ENCODE measurements at places on chromosomes 4 and X. TPM values are rescaled to one million over a fixed set of nuclear protein-coding genes. Genes with fewer than 3 reads are reported as not detected.
A peak's percentile ranks its signal among the peaks of the same experiment; 100 is the strongest.

DNA sequence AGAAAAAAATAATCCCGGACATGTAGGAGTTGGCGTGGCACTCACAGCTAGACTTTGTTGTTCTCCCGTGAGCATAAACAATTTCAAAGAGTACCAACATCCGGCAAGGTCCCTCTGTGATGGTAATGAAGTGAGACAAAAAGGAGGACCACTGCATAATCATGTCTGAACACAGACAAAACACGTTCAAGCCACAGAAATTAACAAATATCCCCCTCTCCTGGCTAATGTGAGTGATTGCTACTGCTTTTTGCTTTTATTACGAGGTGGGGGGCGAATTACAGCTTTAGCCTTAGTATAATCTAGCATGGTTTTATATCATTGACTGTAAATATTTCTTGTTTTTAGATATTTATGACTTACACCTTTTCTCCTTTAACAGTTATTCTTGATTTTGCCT is 118.5 kb downstream of the PLS3 start:
- DNase-seq = no peak

The P2RY8 gene
- 132 TPM for total RNA-seq

The NAT8L gene
- not detected for total RNA-seq

The EVC gene
- total RNA-seq = not detected

The CT45A1 gene
- not detected for total RNA-seq

- DNase-seq = no peak
Measured at GRCh38 chrX:123860983-123861382, 1.1 kb downstream of the XIAP start.

- DNase-seq = no peak
Measured at GRCh38 chr4:1365271-1366178, 18.5 kb downstream of the UVSSA start.

DNA sequence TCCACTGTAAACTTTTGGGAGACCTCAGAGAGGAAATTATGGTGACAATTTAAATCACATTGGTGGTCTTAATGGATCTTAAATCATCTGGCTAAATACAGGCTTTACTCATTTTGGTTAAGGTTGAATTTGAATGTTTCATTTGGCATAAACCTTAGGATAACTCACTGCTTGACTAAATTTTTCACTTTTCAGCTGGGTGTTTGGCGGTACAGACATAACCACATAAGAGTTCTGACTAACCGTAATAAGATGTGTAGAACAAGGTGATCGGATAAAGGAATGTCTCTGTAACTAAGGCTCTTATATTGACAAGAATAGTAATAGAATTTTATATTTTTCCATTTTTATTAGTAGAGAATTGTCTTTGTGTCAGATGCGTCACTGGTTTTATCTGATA is 281.0 kb downstream of the BMPR1B start:
- DNase-seq = no peak

GRCh38 chrX:151695583-151696340 is 504 bp downstream of the PRRG3 start:
- DNase-seq = no peak

- no peak for DNase-seq
Measured at GRCh38 chr4:101355246-101355645, 7.9 kb upstream of the PPP3CA start.

The SLC38A5 gene
- total RNA-seq = 18.2 TPM

GRCh38 chr4:114384629-114385028 is 214.0 kb upstream of the UGT8 start:
- no peak for DNase-seq

DNA sequence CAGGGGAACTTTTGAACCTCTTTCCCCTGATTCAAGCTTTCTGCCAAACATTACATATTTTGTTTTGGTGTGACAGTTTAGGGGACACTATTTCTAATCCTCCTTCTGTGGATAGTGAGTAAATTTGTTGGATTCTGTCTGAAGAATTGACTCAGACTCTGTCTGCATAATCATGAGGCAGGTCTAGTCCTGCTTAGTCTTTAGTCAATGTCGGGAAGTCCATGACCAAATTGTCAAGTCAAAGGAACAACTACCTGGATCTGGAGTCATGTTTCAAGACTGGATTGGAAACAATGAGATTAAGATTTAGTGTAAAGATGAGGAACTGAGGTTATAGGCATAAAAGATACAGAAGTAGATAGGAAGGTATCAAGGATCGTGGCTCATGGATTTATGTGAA is 100.9 kb downstream of the MAGEB17 start:
- no peak for DNase-seq

DNA sequence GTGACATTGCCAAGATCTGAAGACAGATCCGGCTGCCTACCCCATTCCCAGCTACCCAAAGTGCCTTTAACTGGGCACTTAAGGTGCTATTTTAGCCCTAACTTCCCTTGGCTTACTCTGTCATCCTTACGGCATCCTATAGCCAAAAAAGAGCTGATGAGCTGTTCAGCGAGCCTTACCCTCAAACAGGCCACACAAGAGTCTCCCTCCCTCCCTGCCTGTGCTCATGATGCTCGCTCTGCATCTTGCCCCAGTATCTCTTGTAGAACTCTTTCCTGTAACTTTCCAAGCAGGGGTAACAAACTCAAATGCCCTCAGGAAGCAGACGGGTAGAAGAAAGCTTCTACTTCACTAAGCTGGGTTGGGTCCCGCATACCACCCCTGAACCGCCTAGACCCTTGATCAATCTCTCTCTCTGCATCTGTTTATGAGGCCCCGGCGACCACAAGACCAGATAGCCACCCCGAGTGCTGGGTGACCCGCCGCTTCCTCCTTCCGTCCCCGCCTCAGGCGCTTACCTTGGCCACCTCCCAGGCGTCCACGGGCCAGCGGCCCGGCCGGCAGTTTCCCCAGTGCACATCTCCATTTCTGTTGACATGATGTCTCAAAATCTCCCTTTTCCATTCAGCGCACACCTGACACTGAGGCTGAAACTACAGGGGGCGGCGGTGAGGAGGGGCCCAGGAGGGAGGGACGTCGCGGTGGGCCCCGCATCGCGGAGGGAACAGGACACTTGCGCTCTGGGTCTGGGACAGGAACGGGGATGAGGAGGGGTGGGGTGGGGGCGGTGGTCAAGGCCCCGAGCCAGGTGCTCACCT is 663 bp downstream of the CXorf38 start:
- peak; percentile 1 for DNase-seq

DNA sequence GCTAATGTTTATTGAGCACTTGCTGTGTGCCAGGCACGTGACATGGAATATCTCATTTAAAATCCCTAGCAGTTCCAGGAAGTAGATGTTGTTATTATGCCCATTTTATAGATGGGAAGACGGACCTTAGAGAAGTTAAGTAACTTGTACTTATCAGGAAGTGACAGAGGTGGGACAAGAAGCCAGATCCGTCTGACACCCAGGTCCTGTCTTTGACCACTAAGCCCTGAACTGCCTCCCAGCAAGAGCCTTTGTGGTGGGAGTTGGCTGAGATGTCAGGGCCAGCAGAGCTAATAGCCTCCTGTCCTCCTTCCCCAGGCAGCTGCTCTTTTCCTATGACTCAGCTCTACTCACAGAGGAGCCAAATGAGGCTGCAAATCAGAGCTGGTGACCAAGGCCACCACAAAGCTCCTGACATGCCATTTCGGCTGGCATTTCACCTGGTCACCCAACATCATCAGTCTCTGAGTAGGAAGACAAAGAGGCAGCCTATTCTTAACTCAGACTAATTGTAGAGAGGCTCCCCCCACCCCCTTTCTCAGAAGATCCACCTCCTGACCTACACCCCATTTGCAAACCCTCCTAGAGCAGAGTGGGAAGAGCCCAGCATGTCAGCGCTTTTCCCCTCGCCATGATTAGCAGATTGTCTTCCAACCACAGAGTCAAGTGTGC is 175.1 kb upstream of the KIT start:
- no peak for DNase-seq

The KCTD8 gene
- not detected for total RNA-seq

GRCh38 chr4:72971572-72971971 is 97.9 kb downstream of the COX18 start:
- DNase-seq = no peak

DNA sequence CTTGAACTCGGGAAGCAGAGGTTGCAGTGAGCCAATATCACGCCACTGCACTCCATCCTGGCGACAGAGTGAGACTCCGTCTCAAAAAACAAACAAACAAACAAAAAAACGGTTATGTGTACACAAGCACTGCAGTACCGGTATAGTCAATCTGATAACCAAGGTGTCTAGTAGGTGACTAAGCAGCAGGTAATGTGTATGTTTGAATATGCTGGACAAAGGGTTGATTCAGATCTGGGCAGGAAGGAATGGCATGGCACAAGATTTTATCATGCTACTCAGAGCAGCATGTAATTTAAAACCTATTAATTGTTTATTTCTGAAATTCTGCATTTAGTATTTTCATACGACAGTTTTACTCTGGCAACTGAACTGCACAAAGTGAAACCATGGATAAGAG is 41.7 kb downstream of the MAGEC1 start:
- no peak for DNase-seq

DNA sequence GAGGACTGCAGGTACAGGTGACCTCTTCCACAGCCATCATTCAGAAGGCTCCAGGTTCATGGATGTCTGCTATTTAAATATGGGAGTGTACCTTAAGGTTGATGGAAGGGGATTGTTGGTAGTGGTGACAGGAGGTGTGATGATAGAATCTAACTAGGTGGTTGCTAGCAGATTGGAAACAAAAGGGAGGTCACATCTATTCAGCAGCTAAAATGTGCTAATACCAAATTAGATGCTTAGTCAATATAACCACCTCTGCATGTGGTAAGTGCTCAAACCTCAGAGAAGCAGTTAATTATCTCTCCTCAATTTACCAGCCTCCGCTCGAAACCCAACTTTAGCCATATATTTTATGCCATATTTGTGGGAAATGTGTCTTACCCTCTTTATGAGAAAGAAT is 98.7 kb upstream of the CCSER1 start:
- no peak for DNase-seq

GRCh38 chrX:150692831-150693724 is at the start of gene MTMR1:
TSS of gene MTMR1 (plus strand) at chrX:150693396. CDS start at chrX:150693531, 135 bp downstream.
- peak; percentile 69 for DNase-seq

DNA sequence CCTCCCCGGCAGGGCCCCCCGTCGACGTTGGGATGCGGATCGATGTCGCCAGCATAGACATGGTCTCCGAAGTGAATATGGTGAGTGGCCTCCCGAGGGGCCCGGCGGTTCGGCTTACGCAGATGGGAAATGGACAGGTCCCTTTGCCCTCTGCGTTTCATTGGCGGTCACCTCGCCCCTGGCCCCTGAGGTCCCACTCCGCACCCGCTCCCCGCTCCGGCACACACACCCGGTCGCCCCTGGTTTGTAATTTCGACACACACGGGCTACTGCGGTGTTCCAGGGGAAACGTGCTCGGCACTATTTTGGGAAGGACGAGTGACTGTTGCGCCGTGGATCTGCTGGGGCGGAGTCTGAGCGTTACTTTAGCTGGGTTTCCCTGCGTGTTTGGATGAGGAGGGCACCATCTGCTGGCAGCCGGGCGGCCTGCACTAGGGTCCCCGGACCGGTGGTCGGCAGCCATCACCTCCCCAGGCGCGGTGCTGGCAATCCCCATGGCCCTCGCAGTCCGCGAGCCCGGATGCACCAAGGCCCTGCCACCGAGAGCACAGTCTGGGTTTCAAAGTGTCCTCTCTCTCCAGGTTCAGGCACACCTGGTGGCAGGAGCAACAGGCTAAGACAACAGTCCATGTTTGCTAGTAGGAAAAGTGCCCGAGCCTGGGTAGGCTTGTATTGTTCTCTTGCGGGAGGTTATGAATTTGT is 1.2 kb downstream of the GABRB1 start:
- no peak for DNase-seq

GRCh38 chr4:80215449-80216052 is 18.2 kb downstream of the PRDM8 start:
- DNase-seq = no peak

DNA sequence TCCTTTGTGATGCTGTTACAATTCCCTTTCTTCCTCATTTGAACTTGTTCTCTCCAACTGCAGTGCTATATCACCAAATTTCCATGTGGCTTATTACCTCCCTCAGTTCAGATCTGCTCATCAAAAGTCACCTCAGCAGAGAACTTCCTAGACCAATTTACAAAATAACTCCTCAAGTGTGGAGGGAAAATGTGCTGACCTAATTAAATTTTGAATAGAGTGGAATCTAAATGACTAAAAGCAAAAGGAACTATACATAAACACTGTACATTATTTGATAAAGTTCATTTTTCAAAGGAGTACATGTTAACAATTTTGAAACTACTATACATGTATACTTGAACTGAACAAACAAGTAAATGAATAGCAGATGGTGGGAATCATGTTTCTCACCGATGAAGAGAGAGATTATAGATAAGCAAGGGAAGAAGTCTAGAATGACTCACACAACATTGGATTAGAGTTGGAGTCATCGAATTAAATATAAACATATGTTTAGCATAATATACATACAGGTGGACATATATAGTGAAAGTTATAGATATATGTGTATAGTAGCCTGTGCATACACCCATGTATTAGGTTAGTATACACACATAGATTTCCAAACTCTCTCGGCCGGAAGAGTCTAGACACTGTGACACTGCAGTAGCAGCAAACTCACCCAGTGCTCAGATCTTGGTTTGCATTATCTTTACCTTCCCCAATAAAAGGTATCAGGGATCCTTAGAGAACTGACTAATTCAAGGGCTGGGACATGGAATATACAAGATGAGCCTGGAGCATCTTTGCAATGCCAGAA is 318.7 kb downstream of the PCDH18 start:
- no peak for DNase-seq

GRCh38 chr4:26179316-26179760 is 141.5 kb upstream of the RBPJ start:
- no peak for DNase-seq

- DNase-seq = no peak
Measured at GRCh38 chr4:25531272-25531671, 124.4 kb upstream of the SLC34A2 start.

DNA sequence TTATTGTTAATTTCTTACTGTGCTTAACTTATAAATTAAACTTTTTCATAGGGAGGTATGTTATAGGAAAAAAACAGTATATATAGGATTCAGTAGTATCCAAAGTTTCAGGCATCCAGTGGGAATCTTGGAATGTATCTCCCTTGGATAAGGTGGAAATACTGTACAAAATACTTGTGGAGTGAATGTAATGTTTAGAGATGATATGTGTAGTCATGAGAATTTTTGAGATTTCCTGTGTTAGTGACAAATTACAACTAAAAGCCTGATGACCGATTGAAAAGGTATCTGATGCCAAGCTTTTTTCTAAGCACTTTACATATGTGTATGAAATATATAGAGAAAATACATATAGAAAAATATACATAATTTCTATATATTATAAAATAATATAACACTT is 69.2 kb downstream of the STK32B start:
- DNase-seq = no peak

DNA sequence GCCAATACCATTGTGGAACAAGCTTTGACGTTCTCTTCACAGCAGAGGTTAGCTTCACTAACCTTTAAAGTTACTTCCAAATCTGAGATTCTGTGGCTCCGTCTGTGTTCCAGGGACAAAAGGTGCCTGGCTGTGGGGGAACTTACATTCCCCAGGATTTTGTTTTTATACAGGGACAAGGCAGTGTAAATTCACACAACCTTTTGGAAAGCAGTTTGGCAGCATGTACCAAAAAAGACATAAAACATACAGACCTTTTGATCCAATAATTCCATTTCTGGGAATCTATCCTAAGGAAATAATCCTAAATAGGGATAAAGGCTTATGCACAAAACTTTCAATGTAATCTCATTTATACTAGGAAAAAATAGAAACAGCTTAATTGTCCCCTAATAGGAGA is 8.9 kb upstream of the C1QTNF7 start:
- no peak for DNase-seq

GRCh38 chr4:38094419-38094818 is 134.2 kb downstream of the PTTG2 start:
- DNase-seq = no peak

- no peak for DNase-seq
Measured at GRCh38 chr4:138249132-138249531, 7.0 kb upstream of the SLC7A11 start.

The SYNPO2 gene
- 1.0 TPM for total RNA-seq
